ENCODE measurements at places on chromosomes 7 and 10.

DNA sequence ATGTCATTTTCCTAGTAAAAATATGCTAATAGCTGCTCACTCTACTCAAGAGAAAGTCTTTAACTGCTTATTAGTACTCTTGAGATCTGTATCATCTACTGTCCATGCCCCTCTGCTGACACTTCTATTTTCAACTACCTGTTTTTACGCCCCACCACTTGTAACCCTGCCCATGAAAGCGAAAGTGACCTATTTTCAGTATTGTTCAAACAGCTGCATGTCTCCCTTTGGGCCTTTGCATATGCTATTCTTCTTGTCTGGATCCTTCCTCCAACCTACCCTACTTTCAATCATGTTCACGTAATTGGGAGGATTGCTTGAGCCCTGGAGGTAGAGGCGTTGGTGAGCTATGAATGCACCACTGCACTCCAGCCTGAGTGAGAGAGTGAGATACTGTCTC lies 1481.3 kb downstream of the GATA3 start:
- no peak for DNase-seq

DNA sequence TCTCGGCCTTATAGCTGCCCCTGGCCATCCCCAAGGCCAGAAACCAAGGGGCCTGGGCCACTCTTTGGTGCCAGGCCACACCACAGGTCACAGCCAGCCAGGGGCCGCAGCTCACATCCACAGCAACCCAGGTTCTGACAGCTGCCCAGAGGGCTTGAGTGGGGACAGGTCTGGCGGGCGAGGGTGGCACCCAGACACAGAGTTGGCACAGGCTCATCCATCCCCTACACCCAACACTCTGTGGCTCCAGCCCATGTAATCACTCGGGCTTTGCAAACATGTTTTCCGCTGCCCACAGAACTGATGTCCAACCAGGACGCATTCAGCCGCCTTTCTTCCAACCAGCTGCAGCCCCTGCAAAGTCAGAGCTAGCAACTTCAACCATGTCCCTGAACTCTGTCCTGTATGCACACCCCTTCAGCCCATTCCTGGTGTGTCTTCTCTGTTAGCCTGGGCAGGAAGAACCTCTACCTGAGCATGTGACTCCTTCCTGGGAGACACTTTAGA lies 57.7 kb upstream of the PPP2R2D start:
- DNase-seq, result no peak

- peak; percentile 59 for DNase-seq
Measured at GRCh38 chr10:132685101-132685891, 100.7 kb downstream of the NKX6-2 start.

DNA sequence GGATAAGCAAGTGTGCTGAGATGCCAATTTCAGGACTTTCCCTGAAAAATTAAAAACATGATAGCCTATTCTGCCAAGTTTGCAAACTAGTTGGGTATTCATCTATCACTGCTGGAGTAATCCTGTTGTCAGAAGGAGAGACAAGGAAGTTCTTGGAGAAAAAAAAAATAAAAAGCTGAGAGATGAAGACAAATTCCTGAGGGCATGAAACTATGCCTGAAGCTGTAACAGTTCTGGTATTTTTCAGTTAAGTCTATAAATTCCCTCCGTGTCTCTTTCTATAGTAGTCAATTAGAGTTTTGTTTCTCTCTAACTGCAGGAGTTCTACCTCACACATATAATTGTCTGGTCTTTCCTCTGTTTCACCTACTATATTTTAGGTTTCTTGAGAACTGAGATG lies 95.7 kb downstream of the DGKB start:
- no peak for DNase-seq

- DNase-seq, result no peak
Measured at GRCh38 chr10:60589376-60589775, 188.9 kb upstream of the CDK1 start.

- no peak for DNase-seq
Measured at GRCh38 chr10:12807096-12807755, 194.3 kb downstream of the CCDC3 start.

DNA sequence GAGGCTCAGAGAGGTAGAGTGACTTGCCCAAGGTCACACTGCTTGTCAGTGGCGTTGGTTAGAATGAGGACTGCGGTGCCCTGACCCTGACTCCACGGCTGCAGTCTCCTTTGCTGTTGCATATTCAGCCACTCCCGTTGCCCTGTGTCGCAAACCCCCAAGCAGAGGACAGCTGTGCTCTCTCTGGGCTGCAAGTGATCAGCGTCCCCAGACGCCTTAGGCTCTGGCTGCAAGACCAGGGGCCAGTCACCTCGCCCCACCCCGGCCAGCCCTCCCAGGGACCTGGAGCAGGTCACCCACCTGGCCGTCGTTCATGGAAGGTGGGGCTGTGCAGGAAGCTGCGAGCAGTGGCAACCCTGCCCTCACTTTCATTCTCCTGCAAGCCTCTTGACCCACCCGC lies 51.7 kb upstream of the NANOS1 start:
- no peak for DNase-seq

DNA sequence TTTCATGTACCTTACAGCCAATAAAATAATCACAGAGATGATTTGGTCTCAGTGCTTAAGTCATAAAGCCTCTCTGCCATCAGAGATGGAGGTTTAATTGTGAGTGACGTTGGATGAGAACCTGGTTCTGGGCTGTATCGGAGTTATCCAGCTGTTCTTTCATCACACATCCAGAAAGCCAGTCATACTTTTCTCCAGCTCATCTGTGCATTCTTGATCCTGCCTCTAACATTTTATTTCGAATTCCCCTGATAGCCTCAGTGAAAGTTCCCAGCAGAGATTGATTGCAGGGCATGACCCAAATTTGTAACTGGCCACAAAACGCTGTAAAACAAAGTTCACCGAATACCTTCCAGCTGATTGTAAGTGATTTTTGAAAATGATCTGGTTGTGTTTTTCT lies 212.6 kb upstream of the HABP2 start:
- no peak for DNase-seq

GRCh38 chr7:133575726-133576440 lies 323.0 kb downstream of the EXOC4 start:
- no peak for DNase-seq

DNA sequence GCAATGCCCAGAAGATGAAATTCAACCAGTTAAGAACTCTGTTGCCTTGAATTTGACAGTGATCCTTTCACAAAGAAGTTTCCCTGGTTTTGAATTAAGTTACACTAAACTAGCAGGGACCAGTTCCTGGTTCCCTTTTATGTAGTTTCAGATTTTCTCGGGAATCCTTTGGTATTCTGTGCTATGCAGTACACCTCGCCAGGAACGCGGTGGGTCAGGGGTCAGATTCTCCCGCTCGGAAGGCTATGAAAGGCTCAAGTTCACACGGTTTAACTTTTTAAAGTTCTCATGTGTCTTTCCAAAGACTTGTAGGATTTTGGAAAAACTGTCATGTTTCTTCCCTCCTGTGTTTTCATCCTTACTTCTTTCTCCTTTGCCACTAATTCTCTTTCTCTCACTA lies 104.7 kb upstream of the PRR15 start:
- DNase-seq, result no peak

GRCh38 chr7:115707258-115708012 lies 323.1 kb downstream of the TFEC start:
- peak; percentile 3 for DNase-seq

GRCh38 chr10:36446881-36447280 lies 678.5 kb upstream of the ANKRD30A start:
- DNase-seq, result no peak

DNA sequence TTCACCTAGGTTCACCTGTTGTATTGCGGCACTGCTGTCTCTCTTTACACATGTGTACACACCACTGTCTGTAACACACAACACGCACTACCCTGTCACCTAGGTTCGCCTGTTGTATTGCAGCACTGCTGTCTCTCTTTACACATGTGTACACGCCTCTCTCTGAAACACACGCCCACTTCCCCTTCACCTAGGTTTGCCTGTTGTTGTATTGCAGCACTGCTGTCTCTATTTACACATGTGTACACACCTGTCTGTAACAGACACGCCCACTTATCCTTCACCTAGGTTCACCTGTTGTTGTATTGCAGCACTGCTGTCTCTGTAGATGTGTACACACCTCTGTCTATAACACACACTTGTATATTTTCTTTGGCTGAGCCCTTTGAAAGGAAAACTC lies 51.5 kb downstream of the WDR37 start:
- no peak for DNase-seq

GRCh38 chr10:48271047-48271730 lies 3.3 kb downstream of the FRMPD2 start:
- DNase-seq, result no peak

- DNase-seq, result no peak
Measured at GRCh38 chr10:12504176-12504575, 154.8 kb downstream of the CAMK1D start.

DNA sequence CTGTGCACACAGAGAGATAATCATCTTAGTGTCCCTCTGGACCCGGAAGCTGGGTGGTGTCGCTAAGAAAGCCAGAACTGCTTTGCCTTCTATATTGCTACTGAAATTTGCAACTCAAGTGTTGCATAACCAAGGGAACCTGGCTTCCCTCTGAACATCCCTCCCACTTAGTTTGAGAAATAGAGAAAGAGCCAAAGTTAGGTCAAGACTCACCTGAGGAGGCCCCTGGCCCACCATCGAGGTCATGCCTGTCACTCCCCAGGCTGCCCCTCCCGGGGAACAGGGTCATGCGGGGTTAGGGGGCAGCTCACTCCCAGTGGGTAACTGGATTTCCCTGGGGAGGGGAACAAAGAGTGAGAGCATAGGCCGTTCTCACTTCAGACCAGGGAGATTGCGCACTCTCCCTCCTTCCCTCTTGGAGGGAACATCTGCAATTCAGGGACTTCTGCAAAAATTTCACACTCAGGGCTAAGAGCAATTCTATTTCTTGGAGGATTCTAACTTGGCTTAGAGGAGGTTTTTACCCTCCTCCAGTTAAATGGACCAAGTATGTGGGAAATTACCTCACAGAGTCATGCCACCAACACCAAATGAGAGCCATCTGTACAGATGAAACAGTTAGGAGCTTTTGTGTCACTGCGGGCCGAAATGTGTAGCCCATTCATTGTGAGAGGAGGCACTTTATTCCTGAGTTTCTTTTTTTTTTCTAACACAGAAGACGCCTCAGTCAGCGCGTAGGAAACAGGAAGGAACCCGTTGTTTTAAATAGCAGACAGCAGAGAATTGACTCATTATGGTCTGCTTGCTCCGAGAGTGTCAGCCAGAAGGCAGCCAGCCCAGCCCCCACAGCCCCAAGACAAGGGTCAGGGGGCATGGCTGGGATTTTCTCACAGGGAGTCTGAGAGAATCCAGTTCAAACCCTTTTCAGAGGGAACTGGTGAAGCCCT lies 221.3 kb downstream of the ARHGAP12 start:
- peak; percentile 57 for DNase-seq

- no peak for DNase-seq
Measured at GRCh38 chr10:131771634-131772358, 129.0 kb upstream of the PPP2R2D start.

DNA sequence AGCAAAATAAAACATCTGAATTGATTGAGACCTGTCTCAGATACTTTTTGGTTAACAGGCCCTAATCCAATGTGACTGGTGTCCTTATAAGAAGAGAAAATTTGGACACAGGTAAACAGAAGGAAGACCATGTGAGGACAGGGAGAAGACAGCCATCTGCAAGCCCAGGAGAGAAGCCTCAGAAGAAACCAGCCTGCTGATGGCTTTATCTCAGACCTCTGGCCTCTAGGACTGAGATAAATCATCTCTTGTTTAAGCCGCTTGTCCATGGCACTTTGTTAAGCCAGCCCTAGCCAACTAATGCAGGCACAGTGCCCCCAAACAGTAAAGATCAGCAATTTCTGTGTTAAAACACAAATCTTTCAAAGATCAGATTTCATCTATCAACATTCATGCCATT lies 41.8 kb upstream of the FIGNL1 start:
- no peak for DNase-seq

DNA sequence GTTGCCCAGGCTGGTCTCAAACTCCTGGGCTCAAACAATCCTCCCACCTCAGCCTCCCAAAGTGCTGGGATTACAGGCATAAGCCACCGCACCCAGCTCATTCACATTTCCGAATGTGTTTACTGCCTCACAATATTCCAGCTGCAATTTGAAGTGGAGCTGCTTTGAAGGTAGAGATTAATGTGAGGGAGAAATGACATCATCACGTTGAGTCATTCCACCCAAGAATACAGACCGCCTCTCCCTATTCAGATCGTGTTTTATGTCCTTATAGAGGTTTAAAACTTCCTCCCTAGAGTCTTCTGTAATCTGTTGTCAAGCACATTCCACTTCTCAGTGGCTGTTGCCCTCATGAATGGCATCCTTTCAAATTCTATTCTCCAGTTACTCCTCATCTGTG lies 100.4 kb upstream of the PDGFA start:
- peak; percentile 68 for DNase-seq

DNA sequence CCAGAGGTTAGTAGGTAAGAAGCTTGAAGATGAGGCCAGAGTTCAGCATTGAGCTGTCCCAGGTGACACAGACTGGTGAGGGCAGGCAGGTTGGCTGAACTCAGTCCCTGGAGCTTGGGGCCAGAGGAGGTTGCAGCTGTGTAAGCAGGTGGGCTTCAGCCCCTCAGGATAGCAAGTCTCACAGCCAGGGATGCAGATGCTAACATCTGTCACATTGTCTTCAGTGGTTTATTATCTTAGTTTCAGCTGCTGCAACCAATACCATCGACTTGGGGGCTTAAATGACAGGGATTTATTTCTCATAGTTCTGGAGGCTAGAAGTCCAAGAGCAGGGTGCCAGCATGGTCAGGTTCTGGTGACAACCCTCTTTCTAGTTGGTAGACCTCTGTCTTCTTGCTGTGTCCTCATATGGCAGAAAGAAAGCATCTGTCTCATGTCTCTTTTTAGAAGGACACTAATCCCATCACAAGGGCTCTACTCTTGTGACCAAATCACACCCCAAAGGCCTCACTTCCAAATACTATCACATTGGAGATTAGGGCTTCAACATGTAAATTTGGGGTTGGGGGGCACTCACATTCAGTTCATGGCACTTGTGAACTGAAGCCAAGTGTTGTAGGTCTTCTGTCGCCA lies 146.2 kb downstream of the KIAA1217 start:
- no peak for DNase-seq

GRCh38 chr7:47314728-47315607 lies 266.9 kb downstream of the TNS3 start:
- no peak for DNase-seq

GRCh38 chr7:127066974-127067373 lies 185.8 kb downstream of the GRM8 start:
- DNase-seq, result no peak

DNA sequence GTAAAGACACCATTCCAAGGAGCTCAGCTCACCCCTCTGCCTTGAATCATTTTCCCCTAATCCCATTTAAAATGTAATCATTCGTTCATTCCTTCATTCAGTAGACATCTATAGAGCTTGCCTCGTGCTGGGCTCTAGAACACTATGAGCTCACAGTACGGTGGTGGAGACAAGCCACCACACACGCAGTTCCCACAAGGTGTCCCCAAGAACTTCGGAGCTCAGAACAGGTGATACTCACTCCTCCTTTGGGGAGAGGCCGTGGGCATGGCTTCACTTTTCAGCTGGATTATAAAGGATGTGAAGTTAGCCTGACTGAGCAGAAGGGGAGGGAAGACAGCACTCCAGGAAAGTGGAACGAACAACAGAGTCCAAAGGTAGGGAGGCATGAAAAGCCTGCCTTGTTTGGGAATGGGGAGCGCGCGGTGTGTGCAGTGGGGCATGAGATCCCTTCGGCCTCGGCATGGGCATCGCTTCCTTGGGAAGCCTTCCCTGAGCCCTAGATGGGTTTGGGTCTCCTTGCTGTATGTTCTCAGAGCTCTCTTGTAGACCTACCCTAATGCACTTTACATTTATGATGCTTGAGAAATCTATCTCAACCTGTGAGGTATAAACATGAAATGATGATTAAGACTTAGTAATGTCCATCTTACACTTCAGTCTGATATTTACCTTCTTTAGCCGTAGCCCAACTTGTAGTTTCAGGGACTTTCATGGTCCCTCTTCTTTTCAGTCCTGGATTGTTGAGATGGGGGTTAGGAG lies 809 bp upstream of the OGA start:
- no peak for DNase-seq
